Thoracic aorta (tissue), 2 donors: ENCODE measurements at places on chromosomes 11 and 22. TPM values are rescaled to one million over a fixed set of nuclear protein-coding genes. Genes with fewer than 3 reads are reported as not detected.
A peak's percentile ranks its signal among the peaks of the same experiment; 100 is the strongest.

ADAMTS15 gene
- total RNA-seq = 14.1 TPM

GRIK4 gene
- not detected for total RNA-seq

DNA sequence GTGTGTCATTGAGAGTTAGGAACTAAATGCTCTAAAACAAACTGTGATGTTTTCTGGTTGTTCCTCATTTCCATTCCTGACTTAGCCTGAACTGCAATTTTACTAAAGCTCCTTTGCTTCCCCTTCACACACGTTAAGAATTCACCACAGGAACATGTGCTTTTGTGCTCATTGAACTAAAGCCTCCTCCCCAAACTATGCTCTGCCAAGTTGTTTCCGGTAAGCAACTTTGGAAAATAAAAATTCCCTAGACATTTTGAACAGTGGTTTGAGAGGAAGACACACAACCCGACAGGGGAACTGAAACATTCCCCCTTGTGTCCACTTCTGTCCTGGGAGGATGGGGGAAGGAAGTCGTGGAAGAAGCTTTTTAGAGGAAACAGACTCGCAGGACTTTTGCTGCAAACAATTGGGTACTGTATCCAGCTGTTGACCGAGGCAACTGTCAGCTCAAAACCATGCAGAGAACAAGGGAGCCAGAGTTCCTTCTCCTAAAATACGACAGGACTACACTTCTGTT lies 66.9 kb downstream of the GAB2 start:
- no peak for DNase-seq
- H3K4me1 ChIP-seq = peaks cover 57% of the 10 kb centered on the region
- peak overlapping the region; percentile 66 for H3K27ac ChIP-seq

GRCh38 chr11:957212-957920 lies 31.7 kb downstream of the AP2A2 start:
- no peaks in the 10 kb centered on the region for H3K27me3 ChIP-seq
- peaks cover 23% of the 10 kb centered on the region for H3K36me3 ChIP-seq
- no peak overlapping the region for H3K4me3 ChIP-seq
- H3K4me1 ChIP-seq = no peaks in the 10 kb centered on the region
- no peak overlapping the region for H3K27ac ChIP-seq

- H3K4me3 ChIP-seq = no peak overlapping the region
- H3K27ac ChIP-seq = no peak overlapping the region
- peaks cover 4% of the 10 kb centered on the region for H3K36me3 ChIP-seq
These were observed 7.3 kb downstream of the CERK start for GRCh38 chr22:46730568-46731245.

DNA sequence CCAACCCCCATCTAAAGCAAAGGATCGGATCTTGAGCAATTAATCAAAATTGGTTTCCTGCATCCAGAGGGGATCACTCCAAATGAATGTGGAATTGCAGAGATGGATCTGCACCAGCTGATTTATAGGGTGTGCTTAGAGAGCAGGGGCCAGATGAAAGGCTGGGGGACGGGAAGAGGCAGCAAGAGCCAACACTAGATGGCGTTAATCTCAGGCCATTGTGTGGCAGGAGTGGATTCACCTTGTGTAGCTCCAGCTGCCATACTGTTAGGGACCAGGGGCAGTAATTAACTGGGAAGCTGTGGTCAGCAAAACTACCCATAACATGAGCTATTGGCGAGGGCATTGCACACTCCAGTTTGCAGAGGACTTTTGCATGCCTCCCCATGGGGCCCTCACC lies 35.6 kb downstream of the SERPINH1 start:
- no peak overlapping the region for H3K4me3 ChIP-seq
- no peaks in the 10 kb centered on the region for H3K4me1 ChIP-seq
- H3K27me3 ChIP-seq = no peaks in the 10 kb centered on the region
- no peaks in the 10 kb centered on the region for H3K36me3 ChIP-seq
